GM12865 (cell line): ENCODE measurements at places on chromosomes 3 and 15.

GRCh38 chr3:186534113-186534669 is 10.0 kb downstream of the CRYGS start:
- peak; percentile 91 for DNase-seq

DNA sequence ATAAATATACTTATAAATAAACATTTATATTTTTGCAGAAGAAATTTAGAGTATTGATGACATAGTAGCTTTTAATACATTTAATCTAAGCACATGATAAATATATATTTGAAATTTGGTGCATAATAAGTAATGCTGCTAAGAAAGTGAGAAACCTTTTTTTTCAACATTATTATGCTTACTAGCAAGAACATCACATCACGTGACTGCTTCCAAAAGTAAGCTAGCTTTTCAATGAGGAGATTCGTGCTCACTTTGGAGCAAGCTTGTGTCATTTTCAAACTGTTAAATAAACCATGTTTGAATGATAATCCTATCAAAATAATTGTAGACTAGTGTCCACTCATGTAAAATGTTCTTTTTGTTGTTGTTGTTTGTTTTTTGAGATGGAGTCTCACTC is 109.0 kb upstream of the SLC4A7 start:
- no peak for DNase-seq

DNA sequence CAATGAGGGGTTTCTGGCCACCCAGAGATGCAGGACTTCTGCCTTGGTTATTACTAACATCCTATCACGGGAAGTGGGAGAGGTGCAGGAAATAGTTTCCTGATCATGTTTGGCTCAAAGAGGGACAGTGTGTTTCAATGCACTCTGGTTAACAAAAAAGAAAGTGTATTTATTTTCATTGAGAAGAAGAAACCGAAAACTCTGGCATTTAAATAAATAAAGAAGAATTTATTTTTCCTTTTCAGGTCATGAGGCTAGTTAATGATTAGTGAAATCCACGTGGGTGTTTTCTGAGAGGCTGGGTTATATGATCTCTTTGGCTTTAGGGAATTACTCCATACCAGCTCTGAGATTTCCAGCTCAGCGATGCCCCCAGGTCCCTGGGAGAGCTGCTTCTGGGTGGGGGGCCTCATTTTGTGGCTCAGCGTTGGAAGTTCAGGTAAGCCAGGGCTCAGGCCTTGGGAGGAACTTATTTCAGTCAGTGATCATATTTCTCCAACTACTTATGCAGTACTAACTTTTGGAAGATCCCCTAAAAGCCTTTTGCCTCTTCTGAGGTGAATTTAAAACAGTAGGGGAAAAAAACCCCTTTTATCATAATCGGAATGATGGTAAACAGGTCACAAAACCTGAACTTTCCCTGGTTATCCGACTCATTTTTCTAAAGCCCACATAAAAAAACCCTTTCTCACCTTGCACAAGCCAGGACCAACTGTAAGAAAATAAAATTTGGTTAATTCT is at the start of gene PLA1A:
Gene PLA1A (plus strand): TSS at position 338 of the 741 bp plus-strand sequence. CDS start 29 bp downstream, at position 367.
- DNase-seq: peak; percentile 71

GRCh38 chr3:51937014-51937413 is 4.7 kb downstream of the RRP9 start:
- no peak for DNase-seq

- no peak for DNase-seq
Observed at GRCh38 chr3:100527347-100527735, 34.9 kb downstream of the TMEM45A start.

- no peak for DNase-seq
Observed at GRCh38 chr15:31806106-31806505, 224.2 kb upstream of the CHRNA7 start.

DNA sequence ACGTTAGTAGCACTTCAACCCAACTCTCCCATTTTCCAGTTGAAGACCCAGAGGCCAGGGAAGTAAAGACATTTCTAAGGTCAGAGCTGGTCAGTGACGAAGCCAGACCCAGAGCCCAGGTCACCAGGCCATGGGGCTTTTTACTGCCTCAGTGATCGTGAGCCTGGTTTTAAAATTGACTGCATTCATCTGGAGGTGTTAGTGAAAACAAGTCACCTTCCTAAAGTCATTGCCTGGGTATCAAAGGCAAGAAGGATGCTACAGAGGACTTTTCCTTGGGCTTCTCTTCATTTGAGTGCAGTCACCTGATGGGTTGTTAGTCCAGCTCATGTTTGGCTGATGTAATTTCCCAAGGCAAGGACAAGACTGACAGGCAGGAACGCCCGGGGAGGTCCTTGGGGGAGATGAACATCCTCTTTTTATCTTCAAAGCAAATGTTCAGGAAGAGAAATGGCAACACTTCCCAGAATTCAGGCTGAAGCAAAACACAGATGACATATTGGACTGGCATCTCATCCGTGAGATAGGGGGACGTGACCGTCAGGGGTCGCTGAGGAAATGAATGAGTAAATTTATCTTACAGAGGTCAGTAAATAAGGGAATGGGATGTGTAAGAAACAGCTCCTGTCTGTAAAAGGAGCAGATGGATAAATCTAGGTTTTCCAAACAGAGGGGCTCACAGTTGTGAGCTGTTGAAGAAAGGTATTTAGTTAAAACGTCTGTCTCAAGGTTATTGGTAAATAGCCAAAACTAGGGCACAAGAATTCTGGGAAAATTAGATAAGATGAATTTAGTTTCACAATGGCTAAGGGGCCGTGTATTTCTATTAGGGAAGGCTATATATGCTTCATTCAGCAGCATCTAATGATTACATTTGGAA is 201.2 kb downstream of the OPA1 start:
- no peak for DNase-seq

DNA sequence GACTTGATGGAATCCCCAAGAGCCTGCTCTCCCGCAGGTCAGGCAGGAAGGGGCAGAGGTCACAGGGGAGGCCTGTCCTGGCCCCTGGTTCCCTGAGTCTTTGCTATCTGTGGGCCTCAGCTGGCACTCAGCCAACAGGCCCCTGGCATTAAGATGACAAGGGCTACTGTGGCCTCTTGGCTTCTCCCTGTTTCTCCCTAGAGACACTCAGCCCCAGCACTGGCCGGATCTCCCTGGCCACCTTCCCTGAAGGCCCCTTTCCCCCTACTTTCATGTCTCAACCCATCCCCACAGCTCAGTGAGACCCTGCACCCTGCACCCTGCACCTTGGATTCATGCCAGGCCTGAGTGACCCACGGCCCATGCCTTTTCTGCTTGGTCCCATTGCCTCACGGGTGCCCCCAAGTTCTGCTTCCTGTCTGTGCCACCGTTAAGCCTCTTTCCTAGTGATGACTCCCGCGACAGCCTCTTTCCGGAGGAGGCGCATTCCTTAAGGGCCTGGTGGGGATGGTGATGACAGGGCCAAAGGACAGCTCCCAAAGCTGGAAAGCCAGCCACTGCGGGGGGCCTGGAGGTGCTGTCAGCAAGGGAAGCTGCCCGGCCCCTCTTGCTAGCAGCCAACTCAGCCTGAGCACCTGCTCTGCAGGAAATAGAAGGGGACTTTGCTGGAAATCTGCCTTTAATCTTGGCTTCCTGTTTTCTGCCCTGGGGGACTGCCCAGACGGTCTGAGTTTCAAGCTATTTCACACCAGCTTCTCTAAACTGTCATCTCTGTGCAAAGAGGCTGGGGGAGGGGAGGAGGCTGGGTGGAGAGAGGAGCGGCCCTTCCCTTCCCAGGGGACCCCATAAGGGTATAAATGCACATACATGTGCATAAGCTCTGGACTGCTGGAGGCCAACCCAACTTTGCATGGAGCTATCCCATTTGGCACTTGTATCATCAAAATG is 4.8 kb upstream of the CSK start:
- DNase-seq: peak; percentile 93

GRCh38 chr3:18419232-18419631 is 5.9 kb downstream of the SATB1 start:
- no peak for DNase-seq

GRCh38 chr15:59174835-59175831 is 31.5 kb upstream of the LDHAL6B start:
- peak; percentile 72 for DNase-seq

- DNase-seq: no peak
Observed at GRCh38 chr3:46905661-46906451, 28.3 kb downstream of the PTH1R start.

DNA sequence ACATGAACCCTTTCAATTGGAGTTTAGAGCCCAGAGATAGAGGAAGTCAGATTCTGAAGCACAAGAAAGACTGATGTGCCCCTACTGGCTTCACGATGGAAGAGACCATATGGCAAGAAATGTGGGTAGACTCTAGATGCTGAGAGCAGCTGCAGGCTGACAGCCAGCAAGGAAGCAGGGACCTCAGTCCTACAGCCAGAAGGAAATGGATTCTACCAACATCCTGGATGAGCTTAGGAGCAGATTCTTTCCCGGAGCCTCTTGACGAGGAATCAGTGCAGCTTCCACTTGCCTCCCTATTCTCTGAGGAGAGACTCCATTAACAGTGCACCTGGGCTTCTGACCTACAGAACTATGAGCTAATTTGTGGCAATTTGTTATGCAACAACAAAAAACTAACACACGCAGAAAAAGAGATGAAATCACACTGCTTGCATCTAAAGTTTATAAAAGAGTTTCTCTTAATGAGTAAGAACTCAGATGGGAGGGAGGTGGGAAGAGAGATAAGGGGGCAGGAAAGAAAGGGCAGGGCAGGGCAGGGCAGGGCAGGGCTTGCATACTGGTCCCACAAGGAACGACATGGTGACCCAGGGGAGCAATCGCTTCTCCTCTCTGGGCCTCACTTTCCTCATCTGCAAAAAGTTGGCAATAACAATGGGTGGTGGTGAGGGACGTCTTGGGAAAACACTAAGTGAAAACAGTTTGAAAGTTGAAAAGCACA is 440.9 kb downstream of the FOXP1 start:
- no peak for DNase-seq

- peak; percentile 99 for DNase-seq
Observed at GRCh38 chr3:94062513-94063404, at the start of the genes DHFR2 and NSUN3. Gene DHFR2, minus strand, starts transcription at chr3:94062916. Its CDS starts 1,405 bp downstream, at chr3:94061511. Gene NSUN3, plus strand, starts transcription at chr3:94063061. Its CDS starts 66 bp downstream, at chr3:94063127.
